ENCODE measurements at places on chromosomes 6 and 20.
A peak's percentile ranks its signal among the peaks of the same experiment; 100 is the strongest.

- DNase-seq = no peak
These were observed 1.1 kb downstream of the ATP5F1E start for GRCh38 chr20:59030911-59031563.

- no peak for DNase-seq
These were observed 525.1 kb downstream of the CDH26 start for GRCh38 chr20:60483371-60483770.

- DNase-seq = no peak
These were observed 37.0 kb downstream of the DYNLT1 start for GRCh38 chr6:158607411-158608170.

DNA sequence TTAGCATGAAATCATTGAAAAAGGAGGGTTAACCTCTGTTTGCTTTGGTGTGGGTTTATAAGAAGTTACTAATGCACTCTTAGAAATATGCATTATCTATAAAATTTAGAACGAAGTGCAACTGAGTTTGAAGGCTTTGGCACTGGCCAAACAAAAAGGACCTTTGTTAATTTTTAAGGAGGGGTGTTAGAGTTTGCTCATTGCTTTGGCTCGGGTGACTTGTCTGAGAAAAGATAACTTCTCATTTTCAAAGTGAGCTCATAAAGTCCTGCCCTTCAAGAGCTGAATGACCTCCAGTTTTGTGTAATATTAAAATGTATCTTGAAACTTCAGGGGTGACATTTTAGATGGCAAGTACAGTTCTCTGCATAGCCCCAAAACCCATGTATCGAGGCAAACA is 25.9 kb downstream of the NEDD9 start:
- no peak for DNase-seq

DNA sequence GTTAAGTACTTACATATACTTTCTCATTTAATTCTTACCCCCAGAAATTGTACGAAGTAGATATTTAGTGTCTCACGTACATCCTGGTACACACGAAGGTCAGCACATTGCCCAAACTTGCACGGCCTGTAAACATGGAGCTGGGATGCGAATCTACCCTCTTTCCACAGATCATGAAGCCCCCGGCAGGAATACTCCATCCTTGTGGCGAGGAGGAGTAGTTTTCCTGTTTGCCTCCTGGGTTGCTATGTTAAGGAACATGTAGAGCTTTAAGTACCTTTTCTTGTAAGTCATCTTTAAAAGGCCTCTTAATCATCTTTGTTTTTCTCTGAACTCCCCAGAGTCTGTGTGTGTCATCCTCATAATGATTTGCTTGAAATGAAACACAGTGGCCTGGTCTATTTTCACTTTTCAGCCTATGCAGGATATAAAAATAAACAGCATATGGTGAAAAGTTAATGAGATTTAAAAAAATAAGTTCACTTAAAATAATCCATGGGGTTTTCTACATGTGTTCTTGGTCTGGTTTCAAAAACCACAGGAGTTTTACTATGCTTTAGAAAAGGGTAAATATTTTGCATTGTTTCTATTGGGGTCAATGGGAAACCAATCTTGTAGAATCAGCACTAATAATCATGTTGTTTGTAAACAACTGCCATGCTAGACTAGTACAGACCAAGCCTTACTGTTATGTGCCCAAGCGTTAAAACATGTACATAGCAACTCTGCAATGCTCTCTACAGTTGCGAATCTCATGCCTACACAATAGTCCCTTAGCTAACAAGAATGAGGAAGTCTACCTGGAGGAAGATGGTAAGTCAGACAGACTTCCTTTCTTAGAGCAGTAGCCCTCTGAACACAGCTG is 9.3 kb upstream of the ARID1B start:
- no peak for DNase-seq

- DNase-seq = no peak
These were observed 69.1 kb upstream of the BTN3A2 start for GRCh38 chr6:26295691-26296555.

DNA sequence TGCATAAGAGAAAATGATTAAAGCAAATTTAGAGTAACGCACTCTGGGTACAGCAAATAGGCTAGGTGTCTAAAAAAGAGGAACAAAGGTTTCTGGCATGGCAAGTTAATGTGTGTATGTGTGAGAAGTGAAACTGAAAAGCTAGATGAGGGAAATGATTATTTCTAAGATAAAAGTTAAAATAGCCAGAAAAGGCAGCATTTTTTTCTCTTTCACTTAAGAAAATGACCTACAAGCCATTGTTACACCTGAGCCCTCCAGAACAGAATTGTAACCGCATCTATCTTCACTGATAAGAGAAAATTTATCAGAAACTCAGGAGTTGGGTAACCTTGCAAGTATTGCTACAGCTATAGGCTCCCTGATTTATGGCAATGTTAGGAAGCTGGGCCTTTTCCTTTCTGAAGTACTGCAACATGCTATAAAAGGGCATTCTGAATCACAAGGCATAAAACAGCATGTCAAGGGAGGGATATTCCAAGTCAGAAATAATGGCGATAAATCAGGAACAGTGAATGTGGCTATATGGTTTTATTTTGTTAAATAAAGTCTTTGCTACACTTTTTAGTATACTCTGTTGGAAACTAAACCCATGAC is 395.3 kb downstream of the TBC1D32 start:
- no peak for DNase-seq

DNA sequence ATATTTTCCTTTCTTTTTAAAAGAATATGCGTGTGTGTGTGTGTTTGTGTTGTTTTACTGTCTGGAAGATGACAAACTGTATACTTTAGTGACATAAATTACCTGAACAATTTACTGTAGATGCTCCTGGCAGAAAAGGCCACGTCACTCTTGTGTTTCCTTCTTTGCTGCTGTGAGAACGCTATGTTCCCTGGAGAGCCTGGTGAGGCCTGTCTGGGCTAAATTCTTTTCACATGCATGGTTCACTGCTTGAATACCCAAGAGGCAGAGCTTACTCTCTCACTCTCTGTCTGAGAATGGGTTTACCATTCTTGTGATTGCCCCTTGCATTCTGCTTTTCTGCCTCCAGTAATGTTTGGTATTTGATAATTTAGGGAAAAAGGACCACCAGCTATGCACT is 64.3 kb downstream of the EDN1 start:
- no peak for DNase-seq

DNA sequence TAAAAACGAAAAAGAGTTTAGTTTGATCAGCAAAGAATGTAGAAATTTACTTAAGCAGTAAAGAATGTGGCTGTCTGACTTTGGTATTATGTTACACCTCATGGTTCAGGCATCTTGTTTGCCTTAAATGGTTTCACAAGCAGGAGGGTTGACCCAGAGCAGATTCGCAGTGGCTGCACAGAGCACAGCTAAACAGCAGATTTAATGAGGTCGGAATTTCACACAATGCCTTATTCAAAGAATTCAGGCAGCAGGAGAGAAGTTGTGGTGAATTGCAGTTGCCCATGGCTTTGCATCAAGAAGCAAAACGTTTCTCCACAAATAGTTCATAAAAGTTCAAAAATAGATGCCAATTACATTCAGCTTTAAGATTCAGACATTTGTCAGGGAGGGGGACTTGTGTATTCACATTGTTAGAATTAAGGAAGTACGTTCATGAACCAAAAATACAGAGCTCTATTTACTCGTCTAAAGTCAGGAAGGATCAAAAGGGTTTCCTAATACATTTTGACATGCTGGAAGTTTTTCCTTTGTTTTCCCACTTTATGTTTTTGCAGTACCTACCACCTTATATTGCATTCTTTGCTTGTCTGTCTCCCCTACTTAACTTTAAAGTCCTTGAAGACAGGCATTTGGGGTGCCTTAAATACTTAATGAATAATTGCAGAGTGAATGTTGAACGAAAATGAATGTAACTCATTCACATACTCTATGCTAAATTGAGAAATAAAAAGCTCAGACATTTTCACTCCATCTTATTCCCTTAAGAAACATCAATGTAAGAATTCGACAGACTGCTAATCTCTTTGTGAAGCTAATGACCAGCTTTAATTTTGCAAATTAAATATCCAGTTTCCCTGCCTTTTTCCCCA is 1163.6 kb upstream of the CITED2 start:
- DNase-seq = no peak

DNA sequence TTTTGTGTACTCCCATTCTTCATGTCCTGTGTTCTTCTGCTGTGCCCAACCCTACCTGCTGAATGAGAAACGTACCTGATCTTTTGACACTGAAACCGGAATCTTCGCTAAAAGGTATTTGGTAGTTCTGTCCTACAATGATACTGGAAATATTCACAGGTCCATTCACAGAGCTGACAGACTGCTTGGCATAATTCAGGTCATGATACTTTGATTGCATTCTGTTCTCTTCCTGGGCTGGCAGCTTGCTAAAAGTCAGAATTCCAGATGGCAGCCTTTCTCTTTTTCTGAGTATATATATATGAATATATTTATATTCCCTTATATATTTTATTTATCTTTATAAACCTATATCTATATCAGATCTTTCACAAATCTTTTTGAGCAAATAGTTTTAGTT is 375.1 kb downstream of the PHF3 start:
- DNase-seq = no peak

DNA sequence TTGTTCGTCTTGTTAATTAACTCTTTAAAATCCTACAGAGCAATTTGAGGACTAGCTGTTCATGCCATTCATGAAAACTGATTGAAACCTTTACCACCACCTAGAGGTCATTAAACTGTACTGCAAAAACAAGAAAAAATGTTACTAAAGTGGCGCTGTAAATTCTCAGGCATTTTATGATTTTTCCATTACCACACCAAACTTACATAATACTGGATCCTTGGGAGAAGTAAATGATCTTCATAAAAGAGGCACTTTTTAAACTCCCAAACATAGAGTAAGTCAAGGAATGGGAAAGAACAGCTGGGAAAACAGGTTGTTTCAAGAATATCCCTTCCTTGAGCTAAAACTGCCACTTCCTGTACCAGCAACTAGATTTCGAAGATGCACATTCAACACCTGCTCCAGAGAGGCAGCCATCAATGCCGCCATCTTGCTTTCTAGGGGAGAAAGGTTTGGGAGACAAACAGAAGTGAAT is 54.3 kb downstream of the MYLIP start:
- no peak for DNase-seq

- no peak for DNase-seq
These were observed 40.4 kb upstream of the EDN1 start for GRCh38 chr6:12249541-12250382.

DNA sequence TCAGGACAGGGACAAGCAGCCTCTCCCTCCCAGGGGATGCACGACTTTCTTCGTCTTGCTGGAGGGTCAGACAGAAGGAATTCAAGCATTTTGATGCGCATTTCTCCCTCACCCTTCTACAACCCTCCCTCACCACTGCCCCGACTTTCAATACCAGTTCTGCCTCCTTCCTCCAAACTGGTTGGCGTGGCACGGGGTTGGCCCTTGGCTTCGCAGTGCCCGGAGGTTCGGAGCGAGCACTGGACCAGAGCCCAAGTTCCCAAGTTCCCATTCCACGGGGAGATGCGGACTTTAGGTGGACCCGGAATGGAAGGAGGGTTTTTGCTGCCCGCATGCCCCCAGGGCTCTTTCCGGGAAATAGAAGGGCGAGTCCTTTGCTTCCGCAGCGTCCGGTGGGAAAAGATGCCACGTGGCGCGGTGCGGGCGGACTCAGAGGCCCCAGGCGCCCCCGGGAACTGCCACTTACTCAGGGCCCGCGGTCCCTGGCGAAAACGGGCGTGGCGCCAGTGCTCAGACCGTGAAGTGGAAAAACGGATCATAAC is 8.0 kb upstream of the LAMP5 start:
- DNase-seq = no peak

DNA sequence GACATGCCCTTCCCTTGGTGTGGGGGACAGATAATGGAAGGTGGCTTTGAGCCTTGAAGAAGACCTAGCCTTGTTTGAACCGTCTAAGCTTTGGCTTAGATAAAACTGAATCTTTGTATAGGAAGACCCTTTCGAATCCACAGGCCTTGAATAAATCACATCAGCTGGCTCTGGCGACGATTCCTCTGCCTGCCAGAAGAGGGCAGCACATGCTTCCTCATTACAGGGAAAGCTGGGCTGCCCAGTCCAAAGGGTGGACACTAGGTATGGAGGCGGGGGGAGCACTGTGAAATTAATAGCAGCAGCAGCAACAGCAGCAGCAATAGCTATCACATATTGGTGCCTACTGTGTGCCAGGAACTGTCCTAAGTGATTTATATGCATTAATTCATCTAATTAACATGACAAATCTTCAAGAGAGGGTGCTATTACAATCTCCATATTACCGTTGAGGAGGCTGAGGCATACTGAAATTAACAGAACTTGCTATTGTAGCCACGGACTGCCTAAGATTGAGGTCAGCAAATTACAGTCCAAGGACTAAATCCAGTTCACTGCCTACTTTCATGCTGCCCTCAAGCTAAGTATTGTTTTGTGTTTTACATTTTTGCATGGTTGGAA is 85.1 kb downstream of the CLIC5 start:
- DNase-seq = peak; percentile 74

DNA sequence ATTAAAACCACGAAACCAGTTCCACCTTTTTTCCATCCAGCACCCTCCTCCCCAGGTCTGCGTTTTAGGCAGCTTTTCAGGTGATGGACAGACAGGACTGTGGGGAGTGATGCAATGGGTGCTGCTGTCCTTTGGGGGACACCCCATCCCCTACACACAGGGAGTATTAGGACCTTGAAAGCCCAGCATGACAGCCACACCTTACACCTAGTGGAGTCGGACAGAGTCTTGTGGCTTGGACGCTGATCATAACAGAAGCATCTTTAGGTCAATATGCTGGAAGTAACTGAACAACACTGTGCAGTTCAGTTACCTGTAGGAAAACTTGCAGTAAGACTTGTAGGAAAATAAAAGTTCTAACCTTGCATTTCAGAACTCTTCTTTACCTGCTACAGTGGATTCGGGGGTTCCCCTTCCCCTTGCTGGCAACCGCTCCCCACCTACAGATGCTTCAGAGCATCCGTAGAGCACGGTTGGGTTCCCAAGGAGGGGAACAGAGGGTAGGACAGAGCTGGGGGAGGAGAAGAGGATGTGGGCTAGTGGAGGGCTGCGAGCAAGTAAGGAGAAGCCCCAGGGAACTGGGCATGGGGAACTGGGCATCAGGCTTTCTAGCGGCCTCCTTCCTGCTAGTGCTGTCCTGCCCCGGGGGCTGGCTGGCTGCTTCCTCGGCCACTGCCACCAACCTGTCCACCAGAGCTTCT is 31.7 kb downstream of the PLEKHG1 start:
- DNase-seq = no peak

DNA sequence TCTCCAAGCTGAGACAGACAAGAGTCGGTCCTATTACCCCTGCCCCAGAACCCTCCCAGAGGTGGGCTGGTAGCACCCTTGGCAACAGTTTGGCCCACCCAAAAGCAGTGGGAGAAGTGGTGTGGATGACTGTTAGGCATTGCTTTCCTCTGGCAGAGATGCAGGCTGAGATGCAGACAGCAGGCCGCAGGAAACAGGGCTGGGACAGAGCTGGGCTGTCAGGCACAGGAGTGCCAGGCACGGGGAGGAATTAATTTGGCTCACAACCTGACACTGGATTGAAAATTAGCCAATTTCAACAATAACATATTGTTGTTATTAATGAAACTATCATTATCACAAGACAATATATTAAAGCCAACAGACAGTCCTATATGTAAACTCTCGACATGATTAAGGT is 15.7 kb upstream of the SIRT5 start:
- no peak for DNase-seq

- no peak for DNase-seq
These were observed 296.5 kb downstream of the THBS2 start for GRCh38 chr6:168956884-168957730.

GRCh38 chr6:112827793-112828192 is 480.7 kb downstream of the RFPL4B start:
- no peak for DNase-seq

- no peak for DNase-seq
These were observed 34.1 kb upstream of the HLA-DQB1 start for GRCh38 chr6:32700391-32701040.
